SK-N-SH (cell line): ENCODE measurements at places on chromosomes 13 and 19. TPM values are rescaled to one million over a fixed set of nuclear protein-coding genes. Genes with fewer than 3 reads are reported as not detected.

GRCh38 chr13:37395544-37395943 is 203.0 kb downstream of the POSTN start:
- DNase-seq, result no peak

- no peak for DNase-seq
These were observed 129.7 kb downstream of the CACNA1A start for GRCh38 chr19:13376537-13376936.

DNA sequence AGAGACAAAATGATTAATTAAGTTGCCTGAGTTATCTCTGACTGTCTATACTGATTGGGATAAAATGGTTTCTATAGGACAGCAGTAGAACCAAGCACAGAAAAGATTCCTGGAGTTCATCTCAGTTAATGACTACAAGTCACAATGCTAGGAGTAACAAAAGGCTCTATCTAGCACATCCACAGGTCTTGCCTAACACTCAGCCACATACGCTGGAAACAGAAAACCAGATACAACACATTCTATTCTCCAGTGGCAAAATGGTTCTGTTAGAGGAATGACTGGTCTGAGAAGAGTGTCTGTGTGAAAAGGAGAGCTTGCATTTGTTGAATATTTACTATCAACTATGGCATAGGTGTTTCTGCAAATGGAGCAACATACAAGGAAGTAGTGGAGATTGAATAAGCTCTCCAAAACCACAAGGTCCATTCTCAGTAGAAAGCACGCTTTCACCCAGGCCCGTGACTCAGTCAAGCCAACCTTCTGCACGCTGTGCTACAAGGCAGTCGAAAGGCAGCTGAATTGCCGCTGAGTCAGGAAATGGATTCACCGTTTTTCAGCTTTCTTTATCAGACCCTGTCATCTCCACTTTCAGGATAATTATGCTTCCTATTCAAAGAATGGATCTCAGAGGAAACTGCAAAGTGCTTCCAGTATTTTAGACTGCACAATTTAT is 761.5 kb downstream of the EFNB2 start:
- DNase-seq, result no peak

GRCh38 chr13:33235564-33235963 is 50.0 kb downstream of the STARD13 start:
- no peak for DNase-seq

DNA sequence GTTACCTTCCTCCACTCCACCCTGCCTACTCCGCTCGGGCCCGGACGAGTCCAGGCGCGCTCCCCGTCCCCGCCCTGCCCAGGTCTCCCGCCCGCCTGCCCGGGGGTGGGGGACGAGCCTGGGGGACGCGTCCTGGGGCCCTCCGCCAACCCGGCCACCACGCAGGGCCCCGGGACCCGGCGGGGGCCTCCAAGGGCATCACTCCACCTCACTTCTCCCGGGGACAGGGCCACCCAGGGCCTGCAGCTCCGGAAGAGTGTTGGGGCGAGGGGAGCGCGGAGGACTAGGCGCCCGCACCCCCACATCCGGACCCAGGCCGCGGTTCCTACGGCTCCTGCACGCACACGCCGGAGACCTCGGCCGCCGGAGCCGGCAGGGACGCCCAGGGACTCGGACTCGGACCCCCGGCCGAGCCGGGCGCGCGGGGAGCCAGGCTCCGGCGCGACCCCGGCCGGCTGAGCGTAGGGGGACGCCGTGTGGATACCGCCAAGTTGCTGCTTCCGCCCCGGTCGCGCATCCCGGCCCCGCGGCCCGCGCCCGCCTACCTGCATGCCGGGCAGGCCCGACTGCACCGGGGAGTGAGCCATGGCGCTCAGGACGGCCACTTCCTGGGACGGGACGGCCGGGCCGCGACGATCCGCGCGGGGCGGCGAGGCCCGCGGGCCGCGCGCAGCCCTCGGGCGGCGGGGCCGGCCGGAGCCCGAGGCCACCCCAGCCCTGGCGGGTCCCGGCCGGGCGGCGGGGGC is 534 bp downstream of the STK24 start:
- peak; percentile 80 for DNase-seq

DNA sequence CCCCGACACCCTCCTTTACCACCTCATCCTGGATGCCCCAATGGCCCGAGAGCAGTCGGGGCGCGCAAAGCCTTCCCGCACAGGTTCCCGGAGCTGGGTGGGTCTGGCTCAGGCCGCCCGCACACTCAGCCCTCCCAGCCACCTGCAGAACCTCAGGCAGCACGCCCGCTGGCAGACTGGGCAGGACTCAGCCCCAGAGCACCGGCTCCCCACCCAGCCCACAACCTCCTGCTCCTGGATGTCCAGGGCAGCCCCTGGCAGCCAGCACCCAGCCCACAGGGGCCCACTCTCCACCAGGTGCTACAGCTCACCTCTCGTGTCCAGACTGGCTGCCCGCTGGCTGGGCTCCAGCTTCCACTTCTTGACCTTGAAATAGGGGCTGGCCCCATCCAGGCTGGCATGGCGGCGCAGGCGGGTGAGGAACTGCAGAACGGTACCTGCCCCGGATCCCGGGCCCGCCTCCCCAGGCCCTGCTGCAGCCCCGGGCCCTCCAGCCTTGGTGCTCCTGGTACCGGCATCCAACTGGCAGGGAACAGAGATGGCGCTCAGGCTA is 4.6 kb downstream of the CBARP start:
- DNase-seq, result no peak

GRCh38 chr19:4134351-4134750 is 10.4 kb upstream of the MAP2K2 start:
- DNase-seq, result no peak

DNA sequence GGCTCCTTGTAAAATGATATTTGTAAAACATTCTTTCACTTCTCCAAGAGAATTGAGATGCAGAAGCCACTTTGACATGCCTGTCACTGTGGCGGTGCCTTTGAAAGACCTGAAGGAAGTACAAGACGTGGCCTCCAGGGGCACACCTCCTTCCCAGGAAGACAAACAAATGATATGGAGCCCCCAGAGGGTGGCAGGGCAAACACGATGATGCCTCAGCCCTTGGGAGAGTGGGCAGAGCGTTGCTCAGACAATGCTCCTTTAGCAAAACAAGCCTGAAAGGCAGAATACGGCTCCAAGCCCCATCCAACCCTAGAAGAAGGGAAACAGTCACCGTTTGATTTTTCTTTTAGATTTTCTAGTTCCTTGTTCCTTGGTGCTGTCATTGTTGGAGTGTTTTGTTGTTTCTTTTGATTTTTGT is 9.2 kb upstream of the ATP12A start:
- DNase-seq, result peak; percentile 49

GRCh38 chr19:5128936-5129389 is 160.1 kb downstream of the KDM4B start:
- no peak for DNase-seq

DNA sequence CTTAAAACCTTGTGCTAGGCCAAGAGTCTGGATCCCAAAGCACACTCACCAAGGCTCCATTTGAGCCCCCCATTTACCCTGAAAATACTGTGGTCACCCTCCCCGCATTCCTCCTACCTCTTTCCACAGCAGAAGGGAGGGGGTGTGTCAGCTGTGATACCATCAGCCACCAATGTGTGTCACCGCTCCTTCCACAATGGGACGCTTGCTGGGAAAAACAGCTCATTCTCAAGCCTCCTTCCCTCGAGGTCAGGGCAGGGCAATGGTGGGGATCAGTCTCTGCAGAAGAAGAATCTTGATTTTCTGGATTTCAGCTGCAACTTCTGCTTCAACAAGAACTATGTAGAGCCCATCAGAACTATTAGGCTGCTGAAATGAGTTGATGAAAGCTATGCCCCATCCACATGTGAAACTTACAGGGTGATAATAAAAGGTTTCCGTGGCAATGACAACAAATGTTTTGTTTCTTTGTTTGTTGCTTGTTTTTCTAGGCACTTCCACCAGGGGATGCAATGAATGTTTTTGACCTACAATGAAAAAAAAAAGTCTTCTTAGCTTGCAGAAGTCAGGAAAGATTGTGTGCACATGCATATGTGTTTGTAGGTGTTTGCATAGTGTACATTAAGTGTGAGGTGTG is 26.4 kb upstream of the ZNF507 start:
- DNase-seq, result peak; percentile 64

GRCh38 chr19:49808711-49809159 is 4.4 kb downstream of the FUZ start:
- peak; percentile 99 for DNase-seq

- no peak for DNase-seq
These were observed 90.1 kb downstream of the ERCC5 start for GRCh38 chr13:102935896-102936321.

DNA sequence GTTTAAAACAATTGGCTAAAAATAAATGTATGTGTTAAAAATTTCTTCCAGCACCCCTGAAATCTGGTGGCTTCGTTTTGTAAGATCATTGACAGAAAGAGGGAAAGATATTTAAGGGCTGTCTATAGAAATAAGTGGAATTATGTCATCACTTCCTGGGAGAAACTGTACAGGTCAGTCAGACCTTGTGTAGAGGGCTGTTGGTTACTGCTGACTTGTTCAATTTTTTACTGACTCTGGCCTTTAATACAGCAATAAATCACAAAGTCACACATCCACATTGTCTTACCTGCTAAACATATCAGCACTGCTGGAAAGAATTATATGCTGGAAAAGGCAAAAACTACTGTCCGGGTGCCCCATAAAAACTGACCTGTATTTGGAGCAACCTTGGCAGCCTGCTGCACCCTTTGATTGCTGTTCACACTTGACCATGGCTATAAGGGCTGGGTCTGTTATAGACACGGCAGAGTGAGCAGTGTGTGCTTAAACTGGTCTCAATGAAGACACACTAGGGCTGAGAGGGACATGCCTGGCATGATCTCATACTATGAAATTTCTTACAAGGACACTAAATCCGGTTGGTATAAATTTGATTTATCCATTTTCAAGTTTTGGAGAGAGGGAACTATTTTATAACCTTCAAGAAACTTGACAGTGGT is 162.1 kb downstream of the NHLRC3 start:
- no peak for DNase-seq

- no peak for DNase-seq
These were observed 21.5 kb upstream of the ADGRE1 start for GRCh38 chr19:6865849-6866248.

GRCh38 chr19:39946532-39946931 is 12.1 kb upstream of the FCGBP start:
- no peak for DNase-seq

DNA sequence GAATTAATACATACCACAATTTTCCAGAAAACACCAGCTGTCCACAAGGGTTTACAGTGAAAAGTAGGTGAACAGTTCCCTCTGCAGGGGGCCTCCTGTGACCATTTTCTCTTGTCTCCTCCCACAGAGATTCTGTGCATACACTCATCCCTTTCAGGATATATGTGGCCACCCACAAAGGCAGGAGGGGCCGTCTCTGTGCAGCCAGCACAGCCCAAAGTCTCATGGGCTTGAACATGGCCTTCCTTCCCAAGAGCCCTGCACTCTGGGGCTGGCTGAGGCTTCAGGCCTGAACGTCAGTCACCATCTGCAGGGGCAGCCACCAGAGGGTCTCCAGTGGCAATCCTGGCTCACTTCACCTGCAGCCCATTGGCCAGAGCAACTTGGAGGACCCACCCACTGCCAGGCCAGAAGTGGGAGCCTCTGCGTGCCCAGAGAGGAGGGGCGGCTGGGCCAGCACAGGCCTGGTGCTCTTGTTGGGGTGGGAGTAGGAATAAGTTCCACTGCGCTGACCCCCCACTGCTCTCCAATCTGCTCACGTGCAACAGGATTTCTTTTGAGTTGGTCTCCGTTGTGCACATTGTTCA is 25.1 kb downstream of the TMEM161A start:
- peak; percentile 62 for DNase-seq

DNA sequence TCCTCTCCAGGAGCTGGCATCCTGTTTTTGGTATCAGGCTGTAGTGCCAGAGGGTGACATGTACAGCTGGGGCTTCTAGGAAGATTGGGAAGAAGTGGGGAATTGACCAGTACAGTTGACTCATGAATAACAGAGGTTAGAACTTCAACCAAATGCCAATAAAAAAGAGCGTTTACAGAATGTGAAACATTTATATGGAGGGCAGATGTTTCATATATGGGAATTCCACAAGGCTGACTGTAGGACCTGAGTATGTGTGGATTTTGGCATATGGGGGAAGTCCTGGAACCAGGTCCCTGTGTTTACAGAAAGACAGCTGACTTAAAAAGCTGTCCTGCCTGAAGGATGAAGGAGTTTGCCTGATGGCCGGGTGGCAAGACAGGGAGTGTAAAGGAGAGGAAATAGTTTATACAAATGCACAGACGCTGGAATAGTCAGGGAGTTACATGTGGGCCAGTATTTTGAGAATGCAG is 5.2 kb downstream of the CHAMP1 start:
- DNase-seq, result no peak

DNA sequence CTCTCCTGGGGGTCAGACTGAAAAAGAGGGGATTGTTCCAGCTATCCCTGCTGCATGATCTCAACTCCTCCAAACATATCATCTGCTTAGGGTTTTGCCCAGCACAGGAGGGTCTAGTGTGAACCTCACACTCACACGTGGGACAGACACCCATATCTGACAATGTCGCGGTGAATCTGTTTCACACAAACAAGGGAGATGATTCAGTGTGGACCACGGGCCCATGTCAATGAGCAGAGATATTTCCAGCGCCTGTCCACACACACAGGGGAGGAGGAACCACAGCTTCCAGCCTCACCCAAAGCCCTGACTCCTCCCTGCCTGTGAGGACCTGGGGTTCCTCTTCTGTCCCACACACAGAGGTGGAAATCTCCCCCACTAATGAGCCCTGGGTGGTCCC is 29.6 kb upstream of the KIR3DL3 start:
- DNase-seq, result no peak

SLC6A16 gene
- 0.33 and 0.80 TPM in 2 replicates for polyA plus RNA-seq

ZNF506 gene
- polyA plus RNA-seq, result 4.1 and 7.3 TPM in 2 replicates

FSD1 gene
- 46.7 and 49.0 TPM in 2 replicates for polyA plus RNA-seq

HCST gene
- polyA plus RNA-seq, result 0.59 and 0.76 TPM in 2 replicates

SIGLEC6 gene
- not detected in 2 replicates for polyA plus RNA-seq

ZMYM5 gene
- 5.2 and 8.5 TPM in 2 replicates for polyA plus RNA-seq

VMAC gene
- polyA plus RNA-seq, result 6.5 and 9.1 TPM in 2 replicates

HAUS8 gene
- 7.4 and 9.6 TPM in 2 replicates for polyA plus RNA-seq

PIK3R2 gene
- 27.5 and 36.6 TPM in 2 replicates for polyA plus RNA-seq

BTBD2 gene
- 54.4 and 66.8 TPM in 2 replicates for polyA plus RNA-seq
